ENCODE measurements at places on chromosomes 13 and 19. TPM values are rescaled to one million over a fixed set of nuclear protein-coding genes. Genes with fewer than 3 reads are reported as not detected.

ACP7 gene
- total RNA-seq, result 0.17 TPM

NECTIN2 gene
- total RNA-seq, result 40.5 TPM

ACP5 gene
- 0.95 TPM for total RNA-seq

PEX11G gene
- 2.4 TPM for total RNA-seq

ZNF285 gene
- total RNA-seq, result 3.9 TPM

ACTL9 gene
- not detected for total RNA-seq

IL11 gene
- total RNA-seq, result 0.94 TPM

KMT2B gene
- 6.8 TPM for total RNA-seq

MYCBP2 gene
- total RNA-seq, result 47.1 TPM

CCDC61 gene
- 9.0 TPM for total RNA-seq

APOC4 gene
- not detected for total RNA-seq

SIAH3 gene
- not detected for total RNA-seq

RUBCNL gene
- 1.4 TPM for total RNA-seq

TYROBP gene
- total RNA-seq, result not detected

FKBP8 gene
- 278 TPM for total RNA-seq

ZNF296 gene
- total RNA-seq, result not detected

C19orf18 gene
- total RNA-seq, result 0.26 TPM

ZNF229 gene
- 18.0 TPM for total RNA-seq

Measured in bronchial smooth muscle cell (primary cell).